ENCODE measurements at places on chromosomes 11 and 22. TPM values are rescaled to one million over a fixed set of nuclear protein-coding genes. Genes with fewer than 3 reads are reported as not detected.
A peak's percentile ranks its signal among the peaks of the same experiment; 100 is the strongest.

GRCh38 chr11:69414773-69415187 is 66.7 kb upstream of the LINC01488 start:
- DNase-seq = no peak
- H3K4me1 ChIP-seq = peaks cover 7% of the 10 kb centered on the region
- H3K36me3 ChIP-seq = no peaks in the 10 kb centered on the region
- no peaks in the 10 kb centered on the region for H3K27me3 ChIP-seq
- no peak overlapping the region for H3K4me3 ChIP-seq
- no peak overlapping the region for H3K27ac ChIP-seq

- H3K27ac ChIP-seq = no peak overlapping the region
- peaks cover 38% of the 10 kb centered on the region for H3K36me3 ChIP-seq
- no peak for DNase-seq
- no peaks in the 10 kb centered on the region for H3K27me3 ChIP-seq
- H3K4me3 ChIP-seq = peak overlapping the region; percentile 75
- peaks cover 43% of the 10 kb centered on the region for H3K4me1 ChIP-seq
Measured at GRCh38 chr22:32410459-32410858, 1.6 kb downstream of the RTCB start.

DNA sequence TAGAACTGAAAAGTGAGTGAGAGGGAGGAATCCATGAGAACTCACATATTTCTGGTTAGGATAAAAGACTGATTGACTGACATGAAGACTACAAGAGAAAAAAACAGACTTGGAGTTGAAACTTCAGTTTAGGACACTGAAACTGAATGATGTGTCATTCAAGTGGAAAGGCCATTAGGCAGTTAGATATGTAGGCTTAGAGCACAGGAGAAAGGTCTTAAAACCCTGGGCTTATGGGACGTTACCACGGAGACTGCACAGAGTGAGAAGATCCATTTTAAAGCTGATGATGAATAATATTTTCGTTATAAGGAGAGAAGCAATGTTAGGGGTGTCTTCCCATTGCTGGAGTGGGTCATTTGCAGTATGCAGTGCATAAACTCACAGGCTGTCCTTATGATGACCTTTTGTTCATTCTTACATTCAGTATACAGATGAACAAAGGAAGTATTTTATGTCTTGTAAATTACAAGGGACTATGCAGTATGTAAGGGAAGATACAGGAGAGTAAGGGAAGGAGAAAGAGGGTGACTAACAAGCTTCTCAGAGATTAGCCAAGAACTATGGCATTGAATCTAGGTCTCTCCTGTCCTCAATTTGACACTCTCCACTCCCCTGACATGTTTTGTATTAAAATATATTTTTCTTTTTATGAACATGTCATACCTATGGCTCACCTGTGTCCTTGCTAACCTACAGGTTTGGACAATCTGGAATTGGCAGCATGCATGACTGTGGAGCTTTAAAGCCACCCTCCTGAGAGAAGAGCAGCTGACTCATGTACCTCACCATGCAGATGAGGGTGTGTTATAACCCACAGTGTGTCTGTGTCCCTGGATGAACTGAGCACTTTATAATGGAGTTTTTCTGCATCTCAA is 63.7 kb downstream of the MAML2 start:
- no peak for DNase-seq
- no peaks in the 10 kb centered on the region for H3K36me3 ChIP-seq
- no peak overlapping the region for H3K27ac ChIP-seq

GRCh38 chr11:31806186-31806927 is 4.8 kb downstream of the PAX6 start:
- peaks cover 41% of the 10 kb centered on the region for H3K4me1 ChIP-seq
- no peak overlapping the region for H3K4me3 ChIP-seq
- no peaks in the 10 kb centered on the region for H3K36me3 ChIP-seq
- H3K27me3 ChIP-seq = peaks cover 100% of the 10 kb centered on the region
- no peak for DNase-seq

GRCh38 chr22:36778020-36778419 is 2.1 kb upstream of the IFT27 start:
- no peak overlapping the region for H3K4me3 ChIP-seq
- H3K4me1 ChIP-seq = peaks cover 5% of the 10 kb centered on the region

DNA sequence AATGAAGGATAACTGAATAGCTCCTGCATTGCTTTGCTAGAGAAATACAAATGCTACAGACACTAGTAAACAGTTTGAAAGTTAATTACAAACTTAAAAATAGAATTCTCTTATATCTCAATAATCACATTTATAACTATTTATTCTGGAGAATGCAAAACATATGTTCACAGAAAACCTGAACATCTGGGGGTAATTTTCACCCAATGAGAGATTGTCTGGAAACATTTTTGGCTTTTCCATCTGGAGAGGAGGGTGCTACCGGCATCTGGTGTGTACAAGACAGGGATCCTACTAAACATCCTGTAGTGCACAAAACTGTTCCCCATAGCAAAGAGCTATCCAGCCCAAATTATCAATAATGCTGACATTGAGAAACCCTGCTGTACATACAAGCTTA is 378.4 kb upstream of the CHORDC1 start:
- no peak for DNase-seq
- no peaks in the 10 kb centered on the region for H3K27me3 ChIP-seq
- no peak overlapping the region for H3K4me3 ChIP-seq
- no peak overlapping the region for H3K27ac ChIP-seq

DNA sequence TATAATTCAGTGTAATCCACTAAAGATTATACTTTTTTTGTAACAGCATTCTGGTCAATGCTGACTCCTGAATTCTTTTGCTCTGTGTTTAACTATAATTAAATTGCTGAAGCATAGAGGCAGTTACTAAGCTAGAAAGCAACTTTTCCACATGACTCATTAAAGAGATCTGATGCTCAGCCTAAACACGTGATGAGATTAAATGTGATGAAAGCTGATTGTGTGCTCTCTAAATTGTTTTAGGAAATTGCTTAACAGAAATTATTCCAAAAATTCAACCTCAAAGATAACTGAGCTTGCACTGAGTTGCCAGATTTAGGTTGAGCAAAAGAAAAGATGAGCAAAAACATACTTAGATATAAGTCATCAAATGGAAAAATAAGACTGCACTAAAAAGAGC is 1033.6 kb downstream of the FAM181B start:
- no peaks in the 10 kb centered on the region for H3K4me1 ChIP-seq
- no peaks in the 10 kb centered on the region for H3K27me3 ChIP-seq
- no peak overlapping the region for H3K4me3 ChIP-seq
- H3K36me3 ChIP-seq = no peaks in the 10 kb centered on the region
- no peak for DNase-seq

DNA sequence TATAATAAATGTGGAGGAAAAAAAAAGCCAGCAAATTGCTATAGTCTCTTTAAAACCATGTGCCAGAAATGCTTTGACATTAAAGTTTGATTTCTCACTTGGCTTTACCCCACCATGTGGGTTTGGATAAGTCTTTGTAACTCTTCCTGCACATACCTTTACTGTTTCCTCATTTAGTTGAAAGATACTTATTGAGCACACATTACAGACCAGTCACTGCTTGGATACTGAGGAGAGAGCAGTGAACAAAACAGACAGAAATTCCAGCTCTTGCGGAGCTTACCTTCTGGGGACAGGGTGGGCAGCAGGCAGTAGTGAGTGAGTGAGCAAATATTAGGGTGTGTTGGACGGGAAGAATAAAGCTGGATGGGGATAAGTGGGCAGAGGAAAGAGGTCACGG is 13.7 kb downstream of the PACS1 start:
- no peaks in the 10 kb centered on the region for H3K27me3 ChIP-seq
- no peak overlapping the region for H3K27ac ChIP-seq
- H3K4me1 ChIP-seq = peaks cover 49% of the 10 kb centered on the region
- H3K36me3 ChIP-seq = no peaks in the 10 kb centered on the region
- H3K4me3 ChIP-seq = no peak overlapping the region

GRCh38 chr22:23376256-23376655 is 195.9 kb downstream of the BCR start:
- no peaks in the 10 kb centered on the region for H3K4me1 ChIP-seq
- no peaks in the 10 kb centered on the region for H3K36me3 ChIP-seq
- no peak overlapping the region for H3K4me3 ChIP-seq
- no peak for DNase-seq
- no peak overlapping the region for H3K27ac ChIP-seq

GRCh38 chr11:17351510-17352176 is at the start of gene NCR3LG1:
NCR3LG1 (plus strand) TSS chr11:17351800; CDS start chr11:17351970, 170 bp downstream.
- H3K36me3 ChIP-seq = peaks cover 4% of the 10 kb centered on the region
- peak; percentile 74 for DNase-seq
- no peaks in the 10 kb centered on the region for H3K27me3 ChIP-seq
- peak within 1 kb of the TSS; percentile 73 for H3K4me3 ChIP-seq
- peaks cover 29% of the 10 kb centered on the region for H3K4me1 ChIP-seq
- H3K27ac ChIP-seq = peak within 1 kb of the TSS; percentile 56

PANX3 gene
- total RNA-seq = not detected

CSNK2A3 gene
- 3.2 TPM for total RNA-seq

ANO5 gene
- 2.8 TPM for total RNA-seq

ZNF70 gene
- 5.9 TPM for total RNA-seq

CBLIF gene
- not detected for total RNA-seq

FGF4 gene
- not detected for total RNA-seq

RAB39A gene
- total RNA-seq = 5.6 TPM
